ENCODE measurements at places on chromosomes 7 and 10.
A peak's percentile ranks its signal among the peaks of the same experiment; 100 is the strongest.

- DNase-seq: peak; percentile 35
Observed at GRCh38 chr7:130207642-130208041, at the start of gene SSMEM1. Gene SSMEM1 (plus strand): TSS chr7:130207860. CDS start chr7:130207911, 51 bp downstream.

DNA sequence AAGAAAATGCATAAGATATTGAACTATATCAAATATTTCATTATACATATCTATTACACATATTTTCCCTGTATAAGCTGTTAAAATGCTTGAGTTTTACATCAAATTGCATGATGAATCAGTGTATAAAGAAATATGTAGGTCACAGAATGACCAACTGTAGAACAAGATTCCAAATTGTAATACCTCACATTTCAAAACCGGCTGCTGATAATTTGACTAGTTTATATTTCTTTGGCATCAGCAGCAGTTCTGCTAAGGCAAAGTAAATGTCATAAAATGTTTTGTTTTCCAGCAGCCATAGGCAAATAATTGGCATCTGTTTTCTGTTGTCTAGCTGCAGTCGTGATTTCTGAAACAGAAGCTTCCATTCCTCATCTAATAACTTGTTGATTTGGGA is 633.9 kb downstream of the ARL4A start:
- no peak for DNase-seq

DNA sequence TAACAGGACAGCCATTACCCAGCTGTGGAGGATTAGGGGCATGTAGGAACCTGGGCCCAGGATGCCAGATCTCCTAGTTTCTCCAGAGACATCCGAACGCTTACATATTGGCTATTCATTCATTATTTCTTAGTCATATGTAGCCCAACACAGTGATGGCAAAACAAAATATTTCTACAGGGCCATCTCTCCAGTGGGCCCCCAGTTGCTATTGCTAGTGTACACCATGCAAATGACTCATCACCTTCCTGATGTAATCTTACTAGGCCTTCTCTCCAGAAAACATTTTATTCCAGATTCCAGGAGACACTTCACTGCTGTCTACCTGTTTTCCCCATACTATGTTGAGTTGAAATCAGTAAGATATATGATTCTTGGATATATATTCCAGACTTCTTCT is 201.7 kb downstream of the PLXDC2 start:
- DNase-seq: no peak

DNA sequence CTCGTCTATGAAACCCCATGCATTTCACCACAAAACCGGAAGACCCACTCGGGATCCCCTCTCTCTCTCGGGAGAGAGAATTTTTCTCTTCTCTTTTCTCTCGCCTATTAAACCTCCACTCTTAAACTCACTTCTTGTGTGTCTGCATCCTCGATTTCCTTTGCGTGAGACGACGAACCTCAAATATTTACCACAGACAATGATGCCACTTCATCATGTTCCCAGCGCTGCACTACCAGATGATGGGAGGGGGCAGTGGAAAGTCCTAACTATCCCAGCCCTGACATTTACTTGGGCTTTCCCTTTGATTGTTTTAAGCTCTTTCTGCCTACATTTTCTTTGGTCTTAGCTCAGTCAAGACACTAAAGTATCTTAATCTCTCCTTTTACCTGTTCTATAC is 906.7 kb downstream of the GRID1 start:
- DNase-seq: no peak

DNA sequence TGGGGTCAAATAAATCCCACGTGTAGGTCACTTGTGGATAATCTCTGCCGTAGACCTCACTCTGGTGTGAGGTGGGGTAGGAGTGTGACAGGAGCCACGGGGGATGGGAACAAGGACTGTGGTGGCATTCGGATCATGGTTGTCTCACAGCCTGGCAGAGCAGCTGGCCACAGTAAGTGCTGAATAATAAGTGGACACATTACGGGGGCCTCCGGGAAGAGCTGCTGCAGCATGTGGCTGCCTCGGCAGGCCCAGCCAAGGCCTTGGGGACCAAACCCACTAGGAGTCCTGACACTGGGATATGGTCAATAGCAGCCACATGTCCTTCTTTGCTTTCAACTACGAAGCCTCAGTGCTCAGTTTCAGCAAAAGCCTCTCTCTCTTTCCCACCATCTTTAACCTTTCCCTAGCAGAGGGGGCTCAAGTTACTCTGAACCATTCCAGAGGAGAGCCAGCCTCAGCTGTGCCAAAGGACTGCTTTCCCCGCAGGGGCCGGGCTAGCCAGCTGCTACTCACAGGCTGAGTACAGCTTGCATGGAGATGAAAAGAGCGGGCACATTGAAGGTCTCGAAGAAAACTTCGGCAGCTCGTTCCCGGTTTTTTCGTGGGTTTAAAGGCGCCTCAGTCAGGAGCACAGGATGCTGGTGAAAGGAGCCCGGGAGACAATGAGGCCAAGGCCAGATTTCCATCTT is 17.3 kb downstream of the ACTR1A start:
- no peak for DNase-seq

DNA sequence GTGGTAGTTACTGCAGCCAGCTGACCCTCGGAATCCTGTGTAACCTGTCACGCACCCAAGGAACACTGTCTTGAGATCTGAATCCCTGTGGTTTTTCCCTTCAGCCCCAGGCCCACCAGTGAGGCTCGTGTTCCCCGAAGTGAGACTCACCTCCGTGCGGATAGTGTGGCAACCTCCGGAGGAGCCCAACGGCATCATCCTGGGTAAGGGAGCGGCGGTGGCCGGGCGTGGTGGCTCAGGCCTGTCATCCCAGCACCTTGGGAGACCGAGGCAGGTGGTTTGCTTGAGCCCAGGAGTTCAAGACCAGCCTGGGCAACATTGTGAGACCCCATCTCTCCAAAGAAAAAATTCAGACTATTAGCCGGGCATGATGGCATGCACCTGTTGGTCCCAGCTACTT is 549.9 kb upstream of the FOXK1 start:
- DNase-seq: no peak

GRCh38 chr10:42973870-42974692 is 102.8 kb upstream of the RET start:
- DNase-seq: no peak

DNA sequence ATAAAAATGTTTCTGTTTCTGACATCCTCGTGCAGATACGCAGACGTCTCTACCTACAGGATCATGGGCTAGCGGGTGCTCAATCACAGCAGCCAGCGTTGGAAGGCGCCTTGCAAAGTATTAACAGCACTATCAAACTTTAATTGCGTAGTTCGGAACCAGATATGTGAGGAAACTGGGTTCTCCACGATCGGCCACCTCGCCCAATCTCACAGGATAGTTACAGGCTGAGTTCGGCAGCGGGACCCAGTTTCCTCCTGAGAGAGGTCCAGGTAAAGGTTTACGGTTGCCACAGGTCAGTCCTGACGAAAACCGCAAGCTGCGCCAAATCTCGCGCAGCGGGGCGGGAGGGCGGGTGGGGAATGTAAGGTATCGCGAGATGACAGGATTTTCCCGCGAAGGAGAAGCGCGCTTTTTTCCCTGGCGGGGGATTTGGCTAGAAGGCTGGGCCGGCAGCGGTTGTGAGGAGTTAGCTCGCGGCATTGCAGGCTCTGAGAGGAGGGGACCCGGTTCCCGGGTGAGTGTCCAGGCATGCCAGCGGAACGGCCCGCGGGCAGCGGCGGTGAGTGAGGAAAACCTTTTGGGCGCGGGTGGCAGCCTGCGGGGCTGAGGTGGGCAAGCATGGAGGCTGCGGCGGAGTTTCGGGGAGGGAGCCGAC is at the start of gene HELLS:
TSS of gene HELLS (plus strand) at position 398 of the 658 bp plus-strand sequence. CDS start at position 532, 134 bp downstream.
- DNase-seq: peak; percentile 87

- DNase-seq: no peak
Observed at GRCh38 chr7:46189255-46189790, 268.3 kb upstream of the IGFBP3 start.
